ENCODE measurements at places on chromosomes 13 and 19. TPM values are rescaled to one million over a fixed set of nuclear protein-coding genes. Genes with fewer than 3 reads are reported as not detected.

The ZNF492 gene
- polyA plus RNA-seq, result 1.0 TPM

The CYSLTR2 gene
- 1.9 TPM for polyA plus RNA-seq

The TPTE2 gene
- polyA plus RNA-seq, result 0.84 TPM

The USHBP1 gene
- 3.0 TPM for polyA plus RNA-seq

The PSG1 gene
- polyA plus RNA-seq, result not detected

The ATP4B gene
- 2.6 TPM for polyA plus RNA-seq

The FAM216B gene
- 9.8 TPM for polyA plus RNA-seq

The OVOL3 gene
- not detected for polyA plus RNA-seq

The HCN2 gene
- 85.8 TPM for polyA plus RNA-seq

The IGFL4 gene
- 8.1 TPM for polyA plus RNA-seq

The ZNF284 gene
- 4.6 TPM for polyA plus RNA-seq

DNA sequence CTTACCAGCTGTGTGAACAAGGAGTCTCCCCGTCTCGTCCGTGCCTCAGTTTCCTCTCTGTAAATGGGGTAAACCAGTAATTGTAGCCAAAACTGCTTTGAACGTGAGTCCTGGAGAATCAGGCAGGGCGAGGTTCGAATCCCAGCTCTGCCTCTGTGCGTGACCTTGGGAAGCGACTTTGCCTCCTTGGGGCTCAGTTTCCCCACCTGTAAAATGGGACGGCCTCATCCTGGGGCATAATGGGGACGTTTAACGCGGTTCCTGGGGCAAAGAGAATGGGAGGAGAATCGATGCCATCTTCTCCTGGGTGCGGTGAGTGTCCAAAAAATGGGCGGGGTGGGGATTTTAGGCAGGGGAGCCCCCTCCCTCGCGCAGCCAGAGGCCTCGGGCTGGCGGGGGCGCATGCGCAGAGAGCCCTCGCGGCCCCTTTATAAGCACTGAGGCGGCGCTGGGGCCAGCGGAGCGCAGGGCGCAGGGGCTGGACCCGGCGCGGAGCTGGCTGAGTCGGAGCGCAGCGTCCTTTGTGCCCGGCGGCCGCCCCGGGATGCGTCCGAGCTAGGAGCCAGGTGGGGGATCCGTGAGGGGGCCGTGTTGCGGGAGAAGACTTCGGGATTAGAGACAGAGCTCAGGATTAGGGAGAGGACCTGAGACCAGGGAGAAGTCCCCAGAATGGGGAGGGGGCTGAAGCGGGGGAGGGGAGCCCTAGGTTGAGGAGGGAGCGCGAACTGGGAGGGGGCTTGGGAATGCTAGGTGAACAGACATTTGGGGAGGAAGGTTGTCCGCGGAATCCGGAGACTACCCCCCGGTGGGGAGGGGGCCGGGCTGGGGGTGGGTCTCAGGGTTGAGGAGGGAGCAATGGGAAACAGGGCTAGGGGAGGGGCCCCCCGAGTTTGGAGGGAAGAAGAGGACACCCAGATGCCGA, at the start of gene NCAN:
Gene NCAN (plus strand): TSS at position 460 of the 922 bp plus-strand sequence. CDS start 4,996 bp downstream, outside the sequence.
- no peak for DNase-seq

DNA sequence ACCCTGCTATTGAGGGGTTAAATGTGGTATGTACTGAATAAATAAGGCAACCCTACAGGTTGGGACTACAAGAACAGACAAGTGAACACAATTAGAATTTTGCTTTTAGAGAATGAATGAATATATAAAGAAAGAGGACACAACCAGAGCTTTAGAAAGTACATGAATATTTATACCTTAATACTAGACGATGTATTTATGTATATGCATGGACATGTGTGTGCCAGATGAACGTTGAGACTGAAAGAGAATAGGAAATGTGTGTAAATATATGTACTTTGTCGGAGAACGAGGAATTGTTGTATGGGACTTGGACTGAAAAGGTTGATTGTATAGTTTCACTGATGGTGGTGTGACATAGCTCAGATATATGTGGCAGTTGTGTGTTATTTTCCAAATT, 9.3 kb upstream of the COG6 start:
- DNase-seq, result peak; percentile 3

- no peak for DNase-seq
Measured at GRCh38 chr13:70170689-70171088, 62.4 kb upstream of the KLHL1 start.

- peak; percentile 24 for DNase-seq
Measured at GRCh38 chr13:35164324-35164932, 222.4 kb downstream of the NBEA start.

DNA sequence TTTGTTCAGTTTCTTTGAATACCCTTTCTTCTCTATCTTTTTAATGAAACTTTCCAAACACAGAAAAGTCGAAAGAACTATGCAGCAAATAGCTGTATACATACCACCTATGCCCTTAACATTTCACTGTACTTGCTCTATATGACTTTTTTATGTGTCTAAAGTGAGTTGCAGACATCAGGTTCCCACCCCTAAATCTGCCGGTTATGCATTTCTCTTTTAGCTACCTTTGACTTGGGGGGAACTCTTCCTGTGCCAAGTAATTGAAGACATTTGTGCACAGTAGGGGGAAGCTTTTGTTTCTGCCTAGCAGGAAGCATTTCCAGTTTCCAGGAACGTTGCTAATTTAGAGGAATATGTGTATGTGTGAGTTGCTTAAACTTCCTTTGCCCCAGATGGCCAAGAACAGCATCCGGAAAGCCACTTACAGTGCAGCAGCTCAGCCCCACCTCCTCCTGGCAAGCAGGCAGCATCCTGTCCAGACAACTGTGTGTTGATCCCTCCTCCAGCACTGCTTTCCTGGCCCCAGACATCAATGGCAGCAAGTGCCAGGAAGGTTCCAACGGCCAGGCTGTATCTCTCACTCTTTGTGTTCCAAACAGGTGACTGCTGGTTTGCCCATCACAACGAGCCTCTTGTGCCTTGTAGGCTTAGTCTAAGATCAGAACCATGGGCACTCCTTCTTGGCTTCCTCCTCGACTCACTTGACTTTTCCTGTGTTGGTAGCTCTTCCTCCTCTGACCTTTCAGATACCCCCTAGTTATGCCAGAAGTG, 14.7 kb upstream of the GRAMD1A start:
- DNase-seq, result no peak

DNA sequence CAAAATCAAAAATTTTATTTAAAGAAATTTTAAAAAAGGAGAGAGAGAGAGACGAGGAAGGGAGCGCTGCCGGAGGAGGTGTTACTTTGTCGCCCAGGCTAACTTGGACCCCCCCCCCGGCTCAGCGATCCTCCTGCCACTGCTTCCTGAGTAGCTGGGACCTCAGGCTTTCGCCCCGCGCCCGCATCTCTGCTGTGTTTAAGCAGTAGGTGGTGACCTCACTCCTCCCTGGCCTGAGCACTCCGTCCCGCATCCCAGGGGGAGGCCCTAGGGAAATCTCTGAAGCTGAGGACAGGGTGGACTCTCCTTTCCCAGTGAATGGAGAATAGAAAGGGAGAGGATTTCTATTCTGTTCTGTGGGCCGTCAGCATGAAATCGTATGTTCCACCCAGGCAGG, 485 bp upstream of the ZNF845 start:
- no peak for DNase-seq

GRCh38 chr19:3387645-3388589, 21.5 kb downstream of the NFIC start:
- no peak for DNase-seq

DNA sequence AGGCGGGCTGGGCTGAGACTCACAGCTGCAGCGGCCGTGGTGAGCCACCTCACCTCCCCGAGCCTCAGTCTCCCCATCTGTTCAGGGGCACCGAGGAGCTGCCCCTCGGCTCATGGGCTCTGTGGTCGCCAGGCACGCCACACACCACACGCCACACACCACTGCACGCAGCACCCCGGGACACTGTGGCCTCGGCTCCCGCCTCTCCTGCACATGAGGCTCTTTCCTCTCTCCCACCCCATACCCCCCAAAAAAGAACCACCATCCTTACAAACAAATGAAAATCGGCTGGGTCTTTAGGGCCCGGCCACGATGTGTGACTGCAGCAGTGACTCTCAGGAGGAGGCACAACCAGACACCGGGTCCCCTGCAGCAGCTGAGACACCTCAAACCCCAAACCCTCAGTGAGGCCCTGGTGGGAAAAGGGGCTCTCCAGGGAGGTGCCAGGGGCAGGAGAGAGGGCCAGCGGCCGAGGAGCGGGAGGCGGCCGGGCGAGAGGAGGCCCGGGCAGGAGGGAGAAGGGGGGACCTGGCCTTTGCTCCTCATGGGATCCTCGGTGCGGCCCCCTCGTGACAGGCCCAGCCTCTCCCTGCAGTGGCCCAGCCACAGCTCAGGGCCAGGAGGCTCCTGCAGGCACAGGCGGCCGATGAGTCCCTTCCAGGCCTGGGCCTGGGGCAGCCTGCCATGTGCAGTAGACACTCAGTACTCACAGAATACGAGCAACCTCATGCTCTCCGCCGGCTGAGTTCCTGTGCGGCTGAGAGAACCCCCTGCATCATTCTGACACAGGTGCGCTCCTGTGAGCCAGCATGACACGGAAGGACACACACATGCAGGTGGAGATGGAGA, 66.3 kb downstream of the RASA3 start:
- no peak for DNase-seq

DNA sequence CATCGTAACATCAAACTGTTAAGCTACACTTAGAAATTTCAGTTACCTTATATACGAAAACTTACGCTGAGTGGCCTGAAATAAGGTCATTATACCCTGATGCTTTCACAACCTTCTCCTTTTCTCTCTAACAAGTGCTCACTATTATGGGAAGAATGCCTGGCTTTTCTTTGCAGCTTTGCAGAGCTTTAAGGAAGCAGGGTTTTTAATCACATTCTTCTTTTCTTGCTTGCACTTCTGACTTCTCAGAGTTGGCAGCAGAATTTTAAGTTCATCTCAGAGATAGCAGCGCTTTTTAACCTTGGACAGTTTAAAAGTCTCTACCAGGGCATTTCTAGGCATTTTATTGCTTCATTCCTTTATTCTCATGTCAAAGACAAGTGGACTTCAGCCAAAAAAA, 285.1 kb downstream of the SPRY2 start:
- peak; percentile 82 for DNase-seq

GRCh38 chr13:23654111-23655110, 84.2 kb downstream of the TNFRSF19 start:
- DNase-seq, result no peak

GRCh38 chr19:48859711-48860572, 8.5 kb downstream of the PLEKHA4 start:
- DNase-seq, result no peak

GRCh38 chr13:29850213-29850898, at the start of gene UBL3:
UBL3 (minus strand) TSS chr13:29850617; CDS start chr13:29849538, 1,079 bp downstream.
- peak; percentile 99 for DNase-seq

DNA sequence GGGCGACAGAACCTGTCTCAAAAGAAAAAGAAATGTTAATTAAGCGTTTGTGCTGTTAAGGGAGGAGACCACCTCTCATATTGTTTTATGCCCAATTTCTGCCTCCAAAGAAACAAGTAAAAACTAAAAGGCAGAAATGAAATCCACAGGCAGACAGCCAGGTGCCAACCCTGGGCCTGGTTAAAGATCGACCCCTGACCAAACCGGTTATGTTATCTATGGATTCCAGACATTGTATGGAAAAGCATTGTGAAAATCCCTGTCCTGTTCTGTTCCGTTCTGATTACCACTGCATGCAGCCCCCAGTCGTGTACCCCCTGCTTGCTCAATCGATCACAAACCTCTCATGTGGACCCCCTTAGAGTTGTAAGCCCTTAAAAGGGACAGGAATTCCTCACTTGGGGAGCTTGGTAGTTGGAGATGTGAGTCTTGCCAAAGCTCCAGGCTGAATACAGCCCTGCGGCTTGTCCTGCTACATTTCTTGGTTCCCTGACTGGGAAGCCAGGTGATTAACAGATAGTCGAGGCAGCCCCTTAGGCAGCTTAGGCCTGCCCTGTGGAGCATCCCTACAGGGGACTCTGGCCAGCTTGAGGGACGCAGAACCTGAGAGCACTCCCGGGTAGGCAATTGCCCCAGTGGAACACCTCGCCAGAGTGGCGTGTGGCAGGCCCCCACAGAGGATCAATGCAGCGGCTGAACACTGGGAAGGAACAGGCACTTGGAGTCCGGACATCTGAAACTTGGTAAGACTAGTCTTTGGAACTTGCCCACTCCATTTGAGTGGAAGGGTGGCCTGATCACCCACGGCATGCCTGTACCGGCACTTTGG, 748 bp upstream of the ZNF552 start:
- no peak for DNase-seq

DNA sequence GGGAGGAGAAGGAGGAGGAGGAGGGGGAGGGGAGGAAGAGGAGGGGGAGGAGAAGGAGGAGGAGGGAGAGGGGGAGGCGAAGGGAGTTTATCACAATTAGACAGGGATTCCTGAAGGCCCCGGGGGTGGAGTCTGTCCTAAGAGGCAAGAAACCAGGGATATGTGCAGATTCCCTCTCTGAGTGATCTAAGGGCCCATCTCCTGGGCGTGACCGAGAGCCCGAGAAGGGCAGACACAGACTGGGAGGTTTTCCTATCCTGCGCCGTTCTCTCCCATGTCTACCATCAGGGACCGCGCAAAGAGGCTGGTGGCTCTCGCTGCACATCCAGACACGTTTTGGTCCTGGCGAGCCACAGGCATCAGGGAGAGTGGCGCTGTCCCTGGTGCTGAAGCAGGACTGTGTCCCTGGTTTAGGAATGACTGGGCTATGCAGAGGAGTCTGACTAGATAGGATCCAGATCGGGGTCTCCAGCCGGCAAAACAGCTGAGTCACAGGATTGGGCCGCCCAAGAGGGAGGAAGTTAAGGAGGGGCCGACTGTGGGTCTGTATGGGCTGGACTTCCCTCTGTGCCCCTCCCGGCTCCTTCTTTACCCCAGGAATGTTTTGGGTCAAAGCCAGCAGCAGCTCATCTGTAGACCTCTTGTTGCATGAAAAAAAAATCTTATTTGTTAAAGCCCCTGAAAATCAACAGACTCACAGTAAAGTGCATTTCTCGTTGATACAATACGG, 17.9 kb upstream of the ZNF175 start:
- peak; percentile 43 for DNase-seq

- DNase-seq, result no peak
Measured at GRCh38 chr19:42487032-42487797, 41.1 kb downstream of the CEACAM1 start.

GRCh38 chr19:6465006-6465405, 935 bp downstream of the CRB3 start:
- DNase-seq, result no peak

DNA sequence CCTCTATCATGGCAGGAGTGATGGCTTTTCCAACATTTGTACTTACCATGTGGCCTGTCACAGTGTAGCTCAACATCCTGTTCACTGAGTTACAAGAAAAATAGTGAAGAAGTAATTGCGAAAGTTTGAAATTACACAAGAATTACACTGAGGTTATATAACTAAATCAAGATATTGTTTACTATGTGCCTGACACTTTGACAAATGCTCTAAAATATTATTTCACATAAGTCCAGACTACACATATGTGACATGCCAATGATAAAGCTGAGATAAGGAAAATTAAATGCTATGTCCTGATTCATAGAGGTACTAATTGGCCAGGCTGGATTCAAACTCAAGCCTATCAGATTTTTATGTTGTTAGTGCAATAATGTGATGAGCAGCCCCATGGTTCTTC, 451.7 kb downstream of the PCDH9 start:
- DNase-seq, result no peak

DNA sequence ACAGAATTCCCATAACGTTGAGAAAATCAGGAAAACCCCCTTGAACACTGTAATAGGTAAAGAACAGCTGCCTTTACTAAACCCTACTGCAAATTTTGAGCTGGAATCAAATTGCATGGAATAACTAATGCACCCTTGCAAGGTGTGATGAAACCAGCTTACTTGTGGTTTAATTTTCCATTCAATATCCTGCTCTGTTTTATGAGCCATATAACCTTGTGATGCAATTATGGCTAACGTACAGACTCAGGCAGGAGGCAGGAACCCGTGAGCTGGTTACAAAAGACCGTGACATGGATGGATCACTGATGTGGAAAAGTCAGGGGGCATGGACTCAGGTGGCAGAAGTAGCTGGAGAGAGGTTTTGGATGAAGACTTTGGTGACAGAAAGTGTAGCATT, 438.6 kb downstream of the COG6 start:
- DNase-seq, result no peak
